ENCODE measurements at places on chromosomes 4 and X. TPM values are rescaled to one million over a fixed set of nuclear protein-coding genes. Genes with fewer than 3 reads are reported as not detected.

The ARHGAP36 gene
- not detected for total RNA-seq

The FAM13A gene
- 9.7 TPM for total RNA-seq

The RASSF6 gene
- 0.02 TPM for total RNA-seq

The ENPEP gene
- 0.15 TPM for total RNA-seq

The PCDH19 gene
- 0.81 TPM for total RNA-seq

The SLC10A4 gene
- total RNA-seq: 1.2 TPM

The HPSE gene
- 7.6 TPM for total RNA-seq

The CAPN6 gene
- total RNA-seq: not detected

The LIMCH1 gene
- total RNA-seq: 72.8 TPM

The RNF150 gene
- 4.0 TPM for total RNA-seq

Measured in M059J (cell line).